Activated T-cell treated with anti-CD3 and anti-CD28 coated beads, Interleukin-2, amount 50 U/mL, for 4 hours (primary cell): ENCODE measurements at places on chromosomes 12 and 14. TPM values are rescaled to one million over a fixed set of nuclear protein-coding genes. Genes with fewer than 3 reads are reported as not detected.

The ZFHX2 gene
- total RNA-seq: 0.58 TPM

The PTPN11 gene
- total RNA-seq: 200 TPM

The CLEC4A gene
- 0.18 TPM for total RNA-seq

The CDH24 gene
- 0.65 TPM for total RNA-seq

The SERPINA5 gene
- total RNA-seq: 0.58 TPM

The CLEC6A gene
- total RNA-seq: not detected

The CELA1 gene
- not detected for total RNA-seq

The LETMD1 gene
- 47.6 TPM for total RNA-seq

The PPFIA2 gene
- total RNA-seq: not detected

The MYO1H gene
- not detected for total RNA-seq

- no peak for DNase-seq
Observed at GRCh38 chr14:90870950-90871604, 54.8 kb upstream of the TTC7B start.

- no peak for DNase-seq
Observed at GRCh38 chr12:67826148-67826547, 163.1 kb upstream of the IFNG-AS1 start.

- no peak for DNase-seq
Observed at GRCh38 chr12:4769073-4769472, 48.9 kb downstream of the GALNT8 start.

- DNase-seq: peak; percentile 80
Observed at GRCh38 chr12:14769969-14770495, 33.2 kb downstream of the WBP11 start.

DNA sequence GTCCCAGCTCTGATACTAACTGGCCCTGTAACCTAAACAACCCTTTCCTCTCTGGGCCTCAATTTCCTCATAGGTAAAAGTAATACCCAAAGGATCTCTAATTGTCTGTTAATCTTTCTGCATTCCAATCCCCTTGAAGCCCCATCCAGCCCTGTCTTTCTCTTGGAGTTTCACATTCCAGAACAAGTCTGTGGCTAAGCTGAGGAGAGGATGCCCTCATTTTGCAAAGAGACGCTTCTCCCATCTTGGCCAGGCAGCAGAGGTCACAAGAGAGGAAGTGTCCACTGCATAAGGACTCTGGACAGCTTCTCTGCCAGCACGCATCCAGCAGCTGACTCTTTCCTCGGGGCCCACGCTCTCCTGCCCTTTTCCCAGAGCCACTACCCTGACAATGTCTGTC lies 263.4 kb upstream of the FKBP4 start:
- DNase-seq: no peak

- DNase-seq: no peak
Observed at GRCh38 chr14:84591827-84592445, 938.0 kb upstream of the FLRT2 start.

- DNase-seq: no peak
Observed at GRCh38 chr12:26523708-26524150, 309.3 kb downstream of the ITPR2 start.

DNA sequence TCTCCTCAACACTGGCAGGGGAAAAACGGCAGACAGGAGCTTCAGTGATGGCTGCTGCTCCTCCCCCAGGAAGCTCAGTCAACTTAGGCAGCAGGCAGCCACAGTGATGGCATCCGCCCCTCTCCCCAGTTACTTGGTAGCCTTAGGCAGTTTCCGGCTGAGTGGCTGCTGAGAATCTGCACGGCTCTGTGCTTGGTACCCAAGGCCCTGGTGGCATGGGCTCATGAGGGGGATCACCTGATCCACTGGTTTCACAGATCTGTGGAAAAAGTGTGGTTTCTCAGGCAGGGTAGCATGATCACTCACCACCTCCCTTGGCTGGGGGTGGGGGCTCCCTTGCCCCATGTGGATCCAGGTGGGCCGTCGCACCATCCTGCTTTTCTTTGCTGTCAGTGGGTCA lies 244.6 kb upstream of the MDGA2 start:
- DNase-seq: no peak

DNA sequence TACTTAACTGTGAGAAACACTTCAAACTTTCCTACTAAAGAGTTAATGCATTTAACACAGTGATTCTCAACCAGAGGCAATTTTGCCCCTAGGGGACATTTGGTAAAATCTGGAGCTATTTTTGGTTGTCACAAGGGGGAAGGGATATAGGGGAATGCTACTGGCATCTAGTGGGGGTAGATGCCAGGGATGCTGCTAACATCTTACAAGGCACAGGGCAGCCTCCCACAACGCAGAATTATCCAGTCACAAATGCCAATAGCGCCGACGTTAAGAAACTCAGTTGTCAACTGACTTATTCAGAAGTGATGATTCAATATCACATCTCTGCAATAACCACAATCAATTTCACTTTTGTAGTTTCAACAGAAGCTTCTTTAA lies 2.0 kb downstream of the EEA1 start:
- peak; percentile 42 for DNase-seq

GRCh38 chr14:103065861-103066260 lies 8.5 kb upstream of the CDC42BPB start:
- no peak for DNase-seq

DNA sequence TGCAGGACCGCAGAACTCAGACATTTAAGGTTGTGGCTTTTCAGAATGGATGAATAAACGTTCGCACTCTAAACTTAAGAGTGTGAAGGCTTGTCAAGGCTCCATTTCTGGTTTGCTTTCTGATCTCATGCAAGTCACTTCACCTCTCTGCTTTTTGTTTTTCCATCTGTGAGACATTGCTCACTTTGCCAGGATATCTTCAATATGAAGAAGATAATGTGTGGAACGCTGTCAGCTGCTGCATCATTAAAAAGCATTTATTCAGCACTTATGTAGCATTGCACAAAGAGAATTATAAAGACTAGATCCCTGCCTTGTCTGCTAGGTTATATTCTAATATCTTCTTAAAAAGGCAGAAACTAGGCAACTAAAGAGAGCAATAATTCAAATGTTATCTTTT lies 172.2 kb downstream of the CACNA1C start:
- DNase-seq: no peak

DNA sequence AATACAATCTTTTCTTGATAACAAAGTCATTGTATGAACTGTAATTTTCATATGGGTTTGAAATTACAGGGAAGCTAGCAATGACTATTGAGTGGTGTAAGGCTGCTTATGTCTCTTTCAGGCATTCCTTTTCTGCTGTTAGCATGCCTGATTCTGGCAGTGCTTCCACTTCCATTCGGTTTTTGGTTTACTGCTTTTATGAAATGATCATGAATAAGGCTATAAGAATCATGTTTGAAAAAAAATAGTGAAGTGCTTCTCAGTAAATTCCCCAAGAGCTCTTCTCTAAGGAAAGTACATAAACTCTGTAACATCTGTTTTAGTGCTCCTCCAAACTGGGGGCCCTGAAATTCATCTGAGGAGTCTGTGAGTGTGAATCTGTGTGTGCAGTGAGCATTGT lies 434.0 kb upstream of the RGS6 start:
- no peak for DNase-seq

DNA sequence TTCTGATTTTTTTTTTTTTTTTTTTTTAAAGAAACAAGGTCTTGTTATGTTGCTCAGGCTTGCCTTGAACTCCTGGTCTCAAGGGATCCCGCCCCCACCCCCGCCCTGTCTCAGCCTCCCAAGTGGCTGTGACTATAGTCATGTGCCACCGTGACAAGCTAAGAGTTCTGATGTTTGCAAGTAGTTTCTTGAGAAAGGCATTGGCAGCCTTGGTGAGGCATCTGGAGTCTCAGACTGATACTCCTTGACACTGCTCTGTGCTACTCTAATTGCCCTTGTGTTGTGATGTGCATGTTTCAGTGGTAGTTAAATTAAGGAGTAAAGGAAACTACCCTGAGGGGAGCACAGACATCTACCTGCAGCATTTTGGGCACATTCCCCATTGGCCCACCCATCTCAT lies 46.2 kb upstream of the OR4E1 start:
- DNase-seq: no peak

- DNase-seq: no peak
Observed at GRCh38 chr12:124188084-124188483, 106.8 kb upstream of the RFLNA start.

DNA sequence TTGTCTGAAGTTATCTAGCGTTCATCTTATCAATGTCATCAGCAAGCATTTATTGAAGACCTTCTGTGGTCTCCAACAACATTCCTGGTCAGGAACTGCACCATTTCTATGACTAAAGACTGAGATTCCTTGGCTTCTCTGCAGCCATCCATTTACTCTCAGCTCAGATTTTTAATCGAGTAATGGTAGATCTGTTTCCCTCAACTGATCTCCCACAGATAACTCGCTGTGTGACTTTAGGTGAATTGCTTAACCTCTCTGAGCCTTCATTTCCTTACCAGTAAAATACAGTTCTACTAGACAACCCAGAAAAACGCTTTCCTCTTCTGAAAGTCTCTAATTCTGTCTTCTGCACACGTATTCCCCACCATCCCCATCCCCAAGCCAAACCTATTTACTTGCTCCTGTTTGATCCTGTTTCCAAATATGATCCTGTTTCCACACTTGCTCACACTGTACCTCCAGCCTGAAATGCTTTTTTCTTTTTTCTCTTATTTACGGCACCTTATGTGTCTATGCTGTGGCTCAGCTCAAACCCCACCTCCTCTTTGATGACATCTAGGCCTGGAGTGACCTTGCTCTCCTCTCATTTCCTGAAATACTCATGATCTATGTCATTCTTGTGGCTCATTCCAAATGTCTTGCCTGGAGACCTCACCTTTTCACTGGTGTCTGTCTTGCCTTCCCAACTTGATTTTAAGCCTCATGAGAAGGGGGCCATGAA lies 21.8 kb downstream of the PLXNC1 start:
- no peak for DNase-seq

DNA sequence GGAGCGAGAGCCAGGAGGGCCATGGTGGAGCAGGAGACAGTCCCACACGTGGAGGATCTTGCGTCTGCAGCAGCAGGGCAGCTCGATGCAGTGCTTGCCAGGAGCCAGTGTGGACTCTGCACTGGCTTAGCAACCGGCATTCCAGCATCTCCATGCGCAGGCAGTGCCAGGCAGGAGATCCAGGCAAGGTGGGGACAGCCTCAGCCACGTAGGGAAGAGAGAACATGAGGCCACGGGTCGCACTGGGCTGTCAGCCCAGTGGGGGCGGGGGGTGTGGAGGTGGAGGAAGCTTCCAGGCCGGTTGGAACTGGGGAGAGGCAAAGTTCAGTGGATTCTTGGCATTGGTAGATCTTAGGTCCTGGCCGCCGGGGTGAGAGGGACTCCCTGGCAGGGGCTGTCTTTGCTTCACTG lies 121.0 kb upstream of the EVL start:
- DNase-seq: no peak

DNA sequence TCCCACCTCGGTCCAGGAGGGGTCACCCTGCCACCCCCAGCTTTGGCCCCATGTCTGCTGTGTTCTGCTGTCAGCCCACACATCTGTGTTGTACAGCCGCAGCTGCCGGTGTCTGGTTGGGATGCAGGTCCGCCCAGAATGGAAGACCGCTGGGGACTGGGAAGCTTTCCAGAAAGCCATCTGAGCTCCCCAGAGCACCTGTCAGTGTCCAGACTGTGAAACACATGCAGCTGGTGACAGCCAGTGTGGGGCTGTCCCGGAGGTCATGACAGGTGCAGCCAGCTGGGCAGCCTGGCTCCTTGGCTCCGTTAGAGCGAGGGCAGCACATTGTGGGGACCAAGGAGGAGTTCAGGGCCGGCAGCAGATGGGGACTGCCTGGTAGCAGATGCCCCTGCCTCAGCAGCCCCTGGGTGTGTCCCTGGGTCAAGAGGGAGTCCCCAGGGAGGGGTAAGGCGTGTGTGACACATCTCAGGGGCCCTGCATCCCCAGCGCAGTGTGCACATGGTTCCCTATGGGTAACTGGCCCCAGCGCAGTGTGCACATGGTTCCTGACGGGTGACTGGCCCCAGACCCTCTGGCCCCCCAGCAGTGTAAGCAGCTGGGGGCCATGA lies 16.4 kb downstream of the CEP170B start:
- DNase-seq: no peak

- DNase-seq: no peak
Observed at GRCh38 chr12:114213055-114213581, 192.8 kb downstream of the TBX5 start.
